GF-D8 (cell line): ENCODE measurements at places on chromosomes 6 and 20.

DNA sequence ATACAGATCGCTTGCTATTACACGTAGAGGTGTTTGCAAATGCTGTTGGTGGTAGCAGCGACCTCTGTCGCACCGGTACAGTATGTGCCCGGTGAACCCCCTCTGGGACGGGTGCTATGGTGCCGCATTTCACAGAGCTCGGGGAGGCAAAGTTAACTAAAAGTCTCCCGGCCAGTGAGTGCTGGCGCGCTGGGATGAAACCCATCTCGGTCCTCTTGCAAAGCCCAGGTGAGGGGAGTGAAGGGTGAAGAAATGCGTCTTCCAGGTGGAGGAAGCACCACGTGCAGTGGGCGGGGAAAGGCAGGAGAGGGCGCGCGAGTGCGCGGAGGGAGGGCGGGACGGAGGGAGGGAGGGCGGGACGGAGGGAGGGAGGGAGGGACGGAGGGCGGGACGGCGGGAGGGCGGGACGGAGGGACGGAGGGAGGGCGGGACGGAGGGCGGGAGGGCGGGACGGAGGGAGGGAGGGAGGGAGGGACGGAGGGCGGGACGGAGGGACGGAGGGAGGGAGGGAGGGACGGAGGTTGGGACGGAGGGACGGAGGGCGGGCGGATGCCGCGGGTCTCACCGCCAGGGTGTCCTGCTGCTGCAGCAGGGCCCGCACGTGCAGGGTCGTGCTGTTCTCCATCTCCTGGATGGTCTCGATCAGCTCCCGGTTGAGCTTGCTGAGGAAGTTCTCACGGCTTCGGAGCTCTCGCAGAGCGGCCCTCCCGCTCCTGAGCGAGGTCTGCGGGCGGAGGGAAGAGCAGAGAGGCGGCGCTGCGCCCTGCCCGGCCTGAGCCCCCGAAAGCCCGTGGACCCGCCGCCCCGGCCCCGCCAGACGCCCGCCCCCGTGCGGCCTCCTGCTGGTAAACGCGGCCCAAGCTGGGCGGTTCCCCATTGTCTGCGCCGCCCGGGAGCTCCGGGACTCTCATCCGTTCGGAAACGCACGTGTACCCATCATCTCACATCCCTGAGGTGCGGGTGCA is 11.7 kb downstream of the C20orf96 start:
- no peak for DNase-seq

DNA sequence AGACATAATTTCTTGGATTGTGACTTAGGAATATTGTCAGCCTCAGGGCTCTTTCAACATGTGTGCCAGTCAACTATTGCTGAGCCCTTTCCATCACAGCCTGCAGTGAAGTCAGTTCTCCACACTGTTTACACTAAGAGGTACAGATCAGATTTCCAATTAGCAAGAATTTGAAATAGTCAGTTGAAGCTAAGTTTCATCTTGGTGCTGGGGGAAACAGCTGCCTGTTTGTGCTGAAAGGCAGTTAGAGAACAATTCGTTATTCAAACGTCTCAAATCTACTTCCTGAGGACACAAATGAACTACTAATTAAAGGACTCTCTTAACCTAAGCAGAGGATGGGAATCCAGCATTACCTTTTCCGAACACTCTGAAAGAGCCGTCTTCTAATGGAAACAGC is 25.9 kb downstream of the ADGRF1 start:
- DNase-seq = no peak

- DNase-seq = no peak
Measured at GRCh38 chr6:48486876-48487275, 375.9 kb upstream of the PTCHD4 start.

DNA sequence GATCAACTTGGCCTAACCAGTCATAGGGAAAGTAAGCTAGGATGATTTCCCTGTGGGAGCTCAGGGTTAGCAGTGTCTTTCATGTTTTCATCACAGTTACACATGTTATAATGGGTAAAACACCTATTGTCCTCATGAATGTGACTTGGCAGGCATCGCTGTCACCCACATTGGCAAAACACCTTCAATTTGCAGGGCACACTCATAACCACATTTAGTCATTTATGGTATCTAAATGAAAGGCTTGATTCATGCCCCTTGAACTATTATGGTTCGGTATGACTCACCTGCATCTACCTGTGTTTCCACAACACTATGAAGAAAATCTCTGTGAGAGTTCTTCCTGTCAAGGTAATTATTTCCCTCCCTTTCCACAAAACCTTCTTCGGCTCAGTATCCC is 49.2 kb downstream of the FRK start:
- no peak for DNase-seq

- no peak for DNase-seq
Measured at GRCh38 chr6:72784581-72784980, 162.7 kb downstream of the KCNQ5 start.
